Activated CD8-positive, alpha-beta memory T cell treated with anti-CD3 and anti-CD28 coated beads for 48 hours (primary cell): ENCODE measurements at places on chromosomes 3 and 15.

GRCh38 chr15:58511599-58511987 lies 79.8 kb downstream of the LIPC start:
- no peak for DNase-seq

- DNase-seq, result no peak
These were observed 10.3 kb downstream of the CHP1 start for GRCh38 chr15:41241221-41241964.

DNA sequence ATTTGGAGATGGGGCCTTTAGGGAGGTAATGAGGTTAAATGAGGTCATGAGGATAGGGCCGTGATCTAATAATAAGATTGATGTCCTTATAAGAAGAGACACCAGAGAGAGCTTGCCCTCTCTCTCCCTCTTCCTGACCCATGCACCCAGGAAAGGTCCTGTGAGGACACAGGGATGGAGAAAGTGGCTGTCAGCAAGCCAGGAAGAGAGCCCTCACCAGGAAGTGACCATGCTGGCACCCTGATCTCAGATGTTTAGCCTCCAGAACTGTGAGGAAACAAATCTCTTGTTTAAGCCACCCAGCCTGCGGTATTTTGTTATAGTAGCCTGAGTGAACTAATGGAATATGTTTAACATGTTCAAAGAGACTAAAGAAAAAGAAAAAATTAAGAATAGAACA lies 15.3 kb upstream of the GNB5 start:
- no peak for DNase-seq

GRCh38 chr3:58670506-58671135 lies 4.0 kb upstream of the FAM3D start:
- no peak for DNase-seq

GRCh38 chr3:153625506-153625905 lies 463.5 kb downstream of the RAP2B start:
- no peak for DNase-seq

- no peak for DNase-seq
These were observed 13.1 kb upstream of the NR1I2 start for GRCh38 chr3:119768668-119769393.

DNA sequence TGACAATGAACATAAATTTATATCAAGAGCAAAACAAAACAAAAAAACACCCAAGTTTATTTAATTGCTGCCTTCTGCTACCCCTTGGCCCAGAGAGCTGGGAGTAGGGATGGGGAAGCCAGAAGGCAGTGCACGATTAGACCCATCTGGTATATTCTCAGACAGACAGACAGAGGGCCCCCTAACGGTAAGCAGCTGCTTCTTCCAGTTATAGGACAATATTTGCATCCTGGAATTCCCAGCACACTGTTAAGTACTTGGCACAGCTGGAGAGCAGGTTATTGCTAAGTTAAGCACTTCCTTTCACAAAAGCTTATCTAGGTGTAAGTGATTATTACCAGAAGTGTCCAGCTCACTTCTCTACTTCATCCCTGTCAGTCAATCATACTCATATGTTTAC lies 39.3 kb downstream of the C2CD4B start:
- DNase-seq, result no peak

GRCh38 chr15:67181221-67181639 lies 73.2 kb downstream of the AAGAB start:
- no peak for DNase-seq
